ENCODE measurements at places on chromosomes 7 and 10.
A peak's percentile ranks its signal among the peaks of the same experiment; 100 is the strongest.

GRCh38 chr7:150396426-150396825 lies 17.3 kb downstream of the ZNF775 start:
- DNase-seq, result no peak

DNA sequence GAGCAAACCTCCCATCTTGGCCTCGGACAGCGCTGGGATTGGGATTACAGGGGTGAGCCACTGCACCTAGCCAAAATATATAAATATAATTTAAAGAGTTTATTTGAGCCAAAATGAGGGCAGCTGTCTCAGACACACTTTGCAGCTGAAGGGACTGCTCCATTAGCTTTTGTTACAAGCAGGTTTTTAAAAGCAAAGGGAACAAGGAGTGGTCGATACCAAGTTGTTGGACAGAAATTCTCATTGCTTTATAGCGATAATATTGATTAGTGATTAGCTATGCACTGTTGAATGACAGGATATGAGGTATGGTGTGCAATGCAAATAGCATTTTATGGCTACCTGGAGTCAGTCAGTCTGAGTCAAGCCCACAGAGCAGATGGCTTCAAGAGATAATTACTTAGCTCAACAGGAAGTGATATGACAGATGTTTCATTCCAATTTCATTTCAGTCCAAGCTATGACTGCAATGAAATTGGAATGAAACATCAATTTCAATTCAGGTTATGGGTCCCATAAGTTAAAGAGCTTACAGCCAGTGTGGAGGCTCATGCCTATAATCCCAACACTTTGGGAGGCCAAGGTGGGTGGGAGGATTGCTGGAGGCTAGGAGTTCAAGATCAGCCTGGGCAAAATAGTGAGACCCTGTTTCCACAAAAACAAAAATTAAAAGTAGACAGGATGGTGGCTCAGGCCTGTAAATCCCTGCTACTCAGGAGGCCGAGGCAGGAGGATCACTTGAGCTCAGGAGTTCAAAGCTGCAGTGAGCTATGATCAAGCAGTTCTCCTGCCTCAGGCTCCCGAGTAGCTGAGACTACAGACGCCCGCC lies 23.1 kb downstream of the TYW1 start:
- no peak for DNase-seq

GRCh38 chr10:72174297-72174662 lies 41.5 kb upstream of the ANAPC16 start:
- no peak for DNase-seq

- DNase-seq, result no peak
Measured at GRCh38 chr7:55277916-55278315, 87.2 kb upstream of the LANCL2 start.

GRCh38 chr10:36236931-36237330 lies 594.8 kb upstream of the FZD8 start:
- DNase-seq, result no peak

DNA sequence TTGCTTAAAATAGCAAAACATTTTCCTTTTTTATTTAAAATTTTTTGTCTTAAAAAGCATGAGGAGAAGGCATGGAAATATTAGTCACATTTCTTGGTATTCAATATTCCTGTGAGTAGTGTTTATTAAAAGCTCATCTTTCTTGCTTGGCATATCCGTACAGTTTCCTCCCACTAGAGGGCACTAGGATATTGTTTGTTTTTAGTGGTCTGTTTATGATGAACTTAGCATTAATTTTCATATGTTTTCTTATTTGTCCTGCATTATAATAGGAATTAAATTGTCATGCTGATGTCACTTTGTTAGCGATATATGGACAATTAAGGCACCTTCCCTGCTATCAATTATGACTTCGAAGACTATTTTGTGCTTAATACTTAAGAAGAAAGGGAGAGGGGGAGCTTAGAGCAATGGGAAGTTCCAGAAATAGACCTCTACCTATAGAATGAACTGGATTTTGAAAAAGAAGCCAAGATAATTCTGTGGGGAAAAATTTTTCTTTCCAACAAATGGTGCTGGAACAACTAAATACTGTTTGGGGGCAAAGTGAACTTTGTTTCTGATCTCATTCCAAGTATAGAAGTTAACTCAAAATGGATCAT lies 91.0 kb upstream of the STRIP2 start:
- DNase-seq, result no peak

- DNase-seq, result no peak
Measured at GRCh38 chr7:132177708-132178401, 398.4 kb downstream of the PLXNA4 start.

GRCh38 chr10:130440971-130441370 lies 304.8 kb downstream of the GLRX3 start:
- no peak for DNase-seq

DNA sequence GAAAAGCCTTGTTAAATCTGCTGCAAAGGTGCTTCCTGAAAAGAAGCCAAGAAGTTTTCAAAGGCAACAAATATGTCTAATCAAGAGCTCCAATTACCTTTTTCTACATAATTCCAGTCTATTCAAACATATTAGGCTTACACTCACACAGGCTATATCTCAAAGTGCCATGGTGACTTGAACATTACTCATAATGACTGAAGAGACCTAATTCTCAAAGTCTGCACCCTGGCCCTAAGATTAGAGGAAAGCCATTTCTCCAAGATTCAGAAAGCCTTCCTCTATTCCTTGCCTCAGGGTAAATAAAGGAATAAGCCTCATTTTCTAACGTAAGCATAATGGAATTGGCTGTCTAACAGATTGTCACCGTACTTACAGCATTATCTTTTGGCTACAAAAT lies 78.3 kb upstream of the THSD7A start:
- DNase-seq, result no peak

DNA sequence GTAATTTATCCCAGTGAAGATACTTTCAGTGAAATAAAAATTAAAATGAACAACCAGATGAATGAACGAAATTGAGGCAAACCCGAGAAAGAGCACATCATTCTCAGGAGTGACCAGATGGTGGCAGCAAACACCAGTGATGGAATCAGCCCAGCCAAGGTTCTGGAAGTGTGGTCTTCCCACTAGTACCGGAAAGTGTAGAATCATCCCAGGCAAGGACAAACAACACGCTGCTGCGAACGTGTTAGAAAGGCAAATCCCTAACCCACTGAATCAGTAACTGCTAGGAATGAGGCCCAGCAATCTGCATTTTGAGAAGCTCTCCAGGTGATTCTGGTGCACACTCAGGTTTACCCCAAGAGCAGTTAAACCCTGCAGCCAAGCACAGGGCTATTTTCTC lies 15.5 kb upstream of the SLC18A3 start:
- peak; percentile 33 for DNase-seq

GRCh38 chr10:77787440-77787839 lies 139.1 kb downstream of the DLG5 start:
- DNase-seq, result no peak

GRCh38 chr10:97919012-97919411 lies 69.4 kb downstream of the GOLGA7B start:
- DNase-seq, result no peak

Measured in glomerular endothelial cell (primary cell).